SK-N-DZ (cell line): ENCODE measurements at places on chromosomes 1 and 21.

- no peak for DNase-seq
Measured at GRCh38 chr1:168466714-168467131, 77.1 kb downstream of the XCL2 start.

GRCh38 chr1:112710159-112710558 lies 3.2 kb upstream of the RHOC start:
- no peak for DNase-seq

DNA sequence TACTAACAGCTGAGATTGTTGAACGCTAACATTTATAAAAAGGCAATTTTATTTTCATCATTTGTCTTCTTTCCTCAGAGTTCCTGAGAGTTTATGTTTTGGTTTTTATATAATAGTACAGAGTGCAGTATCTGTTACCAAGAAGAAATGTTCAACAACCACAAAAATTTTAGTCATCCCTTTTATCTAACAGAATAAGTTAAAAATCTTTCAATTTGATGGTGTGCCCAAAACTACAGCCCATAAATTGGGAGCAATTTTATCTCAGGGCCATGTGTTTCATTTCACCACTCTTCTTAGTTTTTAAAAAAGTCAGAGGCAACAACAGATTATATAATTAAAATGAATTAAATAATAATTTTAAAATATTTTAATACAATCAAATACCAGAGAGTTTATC lies 37.1 kb downstream of the NEXN start:
- DNase-seq = no peak

DNA sequence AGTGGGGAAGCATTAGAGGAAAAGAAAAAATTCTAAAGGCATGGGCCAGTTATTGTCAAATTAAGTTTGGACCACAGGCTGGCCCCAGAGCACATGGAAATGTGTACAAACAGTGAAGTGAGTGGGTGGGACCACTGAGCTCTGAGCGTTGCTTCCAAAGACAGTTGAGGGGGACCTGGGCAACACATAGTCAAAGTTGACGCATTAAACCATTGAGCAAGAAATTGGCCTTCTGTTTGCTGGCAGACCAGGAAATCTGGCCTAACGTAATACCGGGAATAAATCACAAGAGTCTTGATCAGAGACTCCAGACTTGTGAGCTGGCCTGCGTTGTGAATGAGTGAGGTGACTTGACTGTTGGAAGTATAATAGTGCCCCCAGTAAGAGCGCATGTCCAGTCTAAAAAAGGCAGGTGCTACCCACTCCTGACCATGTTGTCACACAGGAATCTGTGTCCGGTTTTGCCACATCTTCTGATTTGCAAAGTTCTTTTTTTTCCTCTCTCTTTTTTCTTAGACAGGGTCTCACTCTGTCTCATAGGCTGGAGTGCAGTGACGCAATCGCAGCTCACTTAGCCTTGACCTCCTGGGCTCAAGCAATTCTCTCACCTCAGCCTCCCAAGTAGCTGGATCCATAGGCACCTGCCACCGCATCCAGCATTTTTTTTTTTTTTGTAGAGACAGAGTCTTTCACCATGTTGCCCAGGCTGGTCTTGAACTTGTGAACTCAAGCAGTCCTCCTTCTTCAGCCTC lies 10.7 kb downstream of the EPHB2 start:
- DNase-seq = no peak

DNA sequence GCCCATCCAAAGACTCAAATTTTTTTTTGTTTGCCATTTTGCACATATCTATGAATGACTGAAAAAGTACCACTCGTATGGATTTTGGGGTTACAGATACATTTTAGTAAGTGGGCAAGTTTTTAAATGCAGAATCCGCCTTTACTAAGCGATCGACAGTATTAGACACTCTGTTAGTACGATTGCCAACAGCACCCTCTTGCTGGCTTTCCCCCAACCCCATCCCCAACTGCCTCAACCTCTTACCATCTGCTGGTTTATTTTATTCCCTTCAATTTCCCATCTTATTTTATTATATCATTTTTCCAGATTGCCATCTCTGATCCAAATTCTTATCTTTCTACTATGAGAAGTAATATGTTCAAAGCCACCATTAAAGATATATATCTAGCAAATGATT lies 244.8 kb downstream of the LRRIQ3 start:
- DNase-seq = no peak

DNA sequence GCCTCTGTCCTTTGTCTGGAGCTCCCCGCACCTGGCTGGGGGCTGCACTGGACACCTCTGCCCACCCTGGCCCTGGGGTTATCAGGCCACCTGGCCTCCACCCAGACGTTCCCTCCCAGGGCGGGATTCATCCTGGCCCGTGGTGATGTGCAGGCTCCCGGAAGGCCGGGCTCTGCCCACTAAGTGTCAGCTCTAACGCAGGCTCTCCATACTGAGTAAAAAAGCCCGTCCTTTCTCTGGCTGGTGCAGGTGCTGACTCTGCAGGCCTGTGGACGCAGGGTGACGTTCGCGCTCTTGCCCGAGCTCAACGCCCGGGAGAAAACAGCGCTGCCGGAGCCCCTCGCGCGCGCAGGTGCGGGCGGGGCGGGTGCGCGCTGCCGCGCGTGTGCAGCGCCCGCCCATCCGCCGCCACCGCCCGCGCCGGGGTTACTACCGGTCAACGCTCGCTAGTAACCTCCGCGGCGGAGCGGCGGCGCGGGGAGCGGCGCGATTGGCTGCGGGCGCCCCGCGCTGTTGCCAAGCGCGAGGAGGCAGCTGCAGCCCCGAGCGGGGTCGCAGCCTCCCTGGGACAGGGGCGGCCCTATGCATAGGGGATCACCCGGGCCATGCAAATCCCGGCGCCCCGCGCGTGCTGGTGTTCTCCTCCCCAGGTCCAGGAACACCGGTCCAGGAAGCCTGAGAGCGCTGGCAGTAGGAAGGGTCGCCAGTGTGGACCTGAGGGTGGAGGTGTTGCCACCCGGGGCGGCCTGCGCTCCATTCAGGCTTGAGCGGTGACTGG lies 15.7 kb downstream of the ABCG1 start:
- DNase-seq = peak; percentile 34

DNA sequence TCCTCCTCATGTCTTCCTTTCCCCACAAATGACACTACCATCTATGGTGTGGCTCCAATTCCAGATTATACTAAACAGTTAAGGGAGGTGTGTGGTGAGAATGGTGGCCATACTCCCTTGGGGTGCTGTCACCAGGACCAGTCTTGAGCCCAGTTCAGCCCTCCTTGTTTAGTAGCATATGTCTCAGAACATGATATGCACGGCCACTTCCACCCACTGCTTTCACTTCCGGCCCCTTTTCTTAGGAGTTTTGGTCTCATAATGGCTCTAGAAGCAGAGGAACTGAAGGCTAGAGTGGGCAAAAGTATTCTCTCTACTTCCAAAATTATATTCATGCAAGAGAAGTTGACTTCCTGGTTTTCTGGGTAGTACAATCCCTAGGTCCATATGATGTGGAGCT lies 45.3 kb upstream of the CACNA1E start:
- no peak for DNase-seq

GRCh38 chr1:56803561-56804156 lies 15.5 kb downstream of the FYB2 start:
- DNase-seq = peak; percentile 17

GRCh38 chr21:44498280-44499210 lies 41.5 kb downstream of the KRTAP10-1 start:
- no peak for DNase-seq

DNA sequence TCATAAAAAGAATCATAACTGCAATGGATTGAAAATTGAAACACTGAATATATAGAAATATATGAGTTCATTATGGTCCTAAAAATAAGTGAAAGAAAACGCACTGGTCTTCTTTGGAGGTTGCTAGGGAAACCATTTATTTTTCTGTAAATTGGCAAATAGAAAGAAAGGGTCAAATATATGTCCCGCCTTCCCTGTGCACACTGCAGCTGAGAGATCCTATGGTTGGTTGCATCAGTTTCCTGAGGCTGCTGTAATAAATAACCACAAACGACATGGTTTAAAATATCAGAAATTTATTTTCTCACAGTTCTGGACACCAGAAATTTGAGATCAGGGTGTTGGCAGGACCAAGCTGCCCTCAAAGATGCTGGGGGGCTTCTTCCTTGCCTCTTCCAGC lies 35.0 kb downstream of the CA6 start:
- DNase-seq = no peak

DNA sequence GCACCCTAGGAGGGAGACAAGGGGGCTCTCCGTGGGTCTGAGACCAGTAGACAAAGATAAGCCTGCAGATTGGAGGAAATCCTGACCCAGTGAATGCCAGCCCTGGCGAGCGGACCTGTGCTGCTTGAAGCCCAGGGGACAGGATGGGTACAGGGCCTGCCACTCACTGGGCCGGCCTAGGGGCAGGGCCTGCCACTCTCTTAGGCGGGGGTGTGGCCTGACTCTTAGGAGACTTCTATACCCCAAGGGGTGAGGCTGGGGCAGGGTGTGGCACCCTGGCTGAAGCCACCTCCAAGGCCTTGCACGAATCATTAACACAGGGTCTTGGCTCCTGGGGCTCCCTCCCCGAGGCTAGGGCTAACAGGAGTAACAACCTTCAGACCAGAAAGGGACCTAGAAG lies 30.7 kb downstream of the TRIM62 start:
- DNase-seq = no peak

DNA sequence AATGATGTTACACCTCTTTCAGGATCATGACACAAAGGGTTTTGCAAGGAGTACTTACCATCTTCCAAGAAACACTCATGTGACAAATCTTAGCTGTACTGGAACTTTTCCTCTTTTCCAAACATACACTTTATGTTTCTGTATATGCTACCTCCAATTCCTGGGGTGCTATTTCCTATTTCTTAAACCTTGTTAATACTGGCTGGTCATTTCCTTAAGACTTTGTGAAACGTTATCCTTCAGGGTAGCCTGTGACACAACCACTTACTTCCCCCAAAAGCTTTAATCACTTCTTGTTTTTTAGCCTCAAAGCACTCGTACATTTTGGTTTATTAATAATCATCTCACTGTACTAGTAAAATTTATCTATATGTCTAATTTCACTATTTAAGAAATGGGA lies 39.4 kb downstream of the OR10Z1 start:
- DNase-seq = no peak

DNA sequence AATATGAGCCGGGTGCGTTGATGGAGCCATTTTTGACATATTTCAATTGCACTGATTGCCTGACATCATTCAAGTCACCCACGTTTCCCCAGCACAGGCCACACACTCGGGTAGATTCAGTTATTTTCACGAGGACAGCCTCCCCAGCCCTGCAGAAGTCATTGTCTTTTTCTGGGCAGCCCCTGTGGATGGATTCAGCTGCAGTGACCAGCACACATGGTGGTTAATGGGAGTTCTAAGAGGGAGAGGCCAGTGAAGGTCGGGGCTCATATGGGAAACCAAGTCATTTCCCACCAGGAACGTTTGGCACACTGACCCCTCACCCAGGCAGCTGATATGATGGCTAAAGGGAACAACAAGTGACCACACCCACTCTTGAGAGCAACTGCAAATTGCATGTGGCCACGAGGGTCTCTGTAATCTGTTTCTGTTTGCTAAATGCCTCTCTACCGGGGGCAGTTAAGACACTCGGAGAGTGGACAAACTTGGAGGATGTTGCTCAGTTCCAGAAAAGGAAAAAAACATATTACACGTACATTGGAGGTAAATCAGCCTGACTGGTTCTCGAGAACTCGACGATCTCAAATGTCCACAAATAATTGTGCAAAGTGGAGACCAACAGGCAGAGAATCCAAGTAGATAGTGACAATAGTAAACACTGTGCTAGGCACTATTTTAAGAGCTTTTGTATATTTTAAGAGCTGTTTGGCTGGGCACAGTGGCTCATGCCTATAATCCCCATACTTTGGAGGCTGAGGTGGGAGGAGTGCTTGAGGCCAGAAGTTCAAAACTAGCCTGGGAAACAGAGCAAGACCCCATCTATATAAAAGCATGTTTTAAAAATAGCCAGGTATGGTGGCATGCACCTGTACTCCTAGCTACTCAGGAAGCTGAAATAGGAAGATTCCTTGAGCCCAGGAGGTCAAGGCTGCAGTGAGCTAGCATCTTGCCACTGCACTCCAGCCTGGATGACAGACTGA lies 167.2 kb upstream of the IRF2BP2 start:
- DNase-seq = no peak

GRCh38 chr1:57736940-57737339 lies 313.1 kb upstream of the DAB1 start:
- no peak for DNase-seq

GRCh38 chr1:26889551-26890466 lies at the start of gene GPN2:
Gene GPN2, minus strand, starts transcription at chr1:26890283. Its CDS starts 187 bp downstream, at chr1:26890096.
- DNase-seq = peak; percentile 77

DNA sequence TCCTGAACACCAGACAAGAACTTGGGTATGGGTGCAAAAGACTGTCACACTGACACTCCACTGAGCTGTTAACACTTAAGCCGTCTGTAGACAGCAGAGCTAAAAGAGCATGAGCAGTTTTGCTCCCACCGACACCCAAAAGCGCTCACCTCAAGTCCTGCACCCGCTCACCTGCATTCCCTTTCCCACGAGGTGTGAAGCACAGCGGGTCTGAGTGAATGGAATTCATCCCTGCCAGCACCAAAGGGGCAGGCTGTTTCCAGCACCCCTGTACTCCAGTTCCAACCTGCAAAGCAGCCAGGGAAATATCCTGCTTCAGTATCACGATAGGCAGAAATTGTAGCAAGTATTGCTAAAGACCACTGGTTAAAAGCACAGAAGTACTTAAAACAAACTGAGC lies 28.8 kb downstream of the KRTAP21-3 start:
- DNase-seq = no peak

- peak; percentile 51 for DNase-seq
Measured at GRCh38 chr1:25099343-25099951, 132.9 kb downstream of the SYF2 start.

GRCh38 chr21:43591571-43591970 lies 67.7 kb downstream of the HSF2BP start:
- DNase-seq = no peak

GRCh38 chr1:200228486-200228885 lies 181.3 kb downstream of the ZNF281 start:
- no peak for DNase-seq

- no peak for DNase-seq
Measured at GRCh38 chr1:187696073-187696472, 867.3 kb downstream of the PLA2G4A start.

DNA sequence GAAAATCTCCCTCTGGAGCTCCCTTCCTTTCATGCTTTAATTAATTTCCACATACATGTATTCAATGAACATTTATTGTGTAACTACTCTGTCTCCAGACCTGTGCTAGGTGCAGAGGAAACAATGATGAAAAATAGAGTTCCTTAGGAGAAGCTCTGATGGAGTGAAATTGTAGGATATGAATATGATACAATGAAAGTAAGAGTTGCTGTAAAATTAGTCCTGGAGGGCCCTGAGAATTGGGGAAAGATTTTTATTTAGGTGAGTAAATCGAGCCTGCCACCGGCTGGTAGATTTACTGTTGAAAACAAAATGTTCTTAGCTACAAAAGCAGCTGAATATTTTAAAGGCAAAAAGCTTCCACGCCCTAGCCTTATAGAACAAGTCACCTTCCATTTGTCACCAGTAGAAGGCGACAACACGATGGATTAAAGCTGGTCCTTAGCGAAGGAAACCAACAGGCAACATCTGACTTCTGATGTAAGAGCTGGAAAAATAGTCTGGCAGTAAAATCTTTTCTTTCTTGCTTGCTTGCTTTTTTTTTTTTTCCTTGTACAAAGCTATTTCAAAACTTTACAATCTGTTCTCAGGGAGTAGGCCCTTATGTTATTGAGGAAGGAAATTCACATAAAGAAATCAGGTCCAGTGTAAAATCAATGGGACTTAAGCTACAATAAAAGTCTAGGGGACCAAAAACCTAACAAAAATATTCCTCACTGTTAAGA lies 82.0 kb upstream of the ROR1 start:
- DNase-seq = peak; percentile 68

- no peak for DNase-seq
Measured at GRCh38 chr1:59151860-59152259, 145.0 kb upstream of the FGGY start.
